ENCODE measurements at places on chromosomes 11 and 22.

DNA sequence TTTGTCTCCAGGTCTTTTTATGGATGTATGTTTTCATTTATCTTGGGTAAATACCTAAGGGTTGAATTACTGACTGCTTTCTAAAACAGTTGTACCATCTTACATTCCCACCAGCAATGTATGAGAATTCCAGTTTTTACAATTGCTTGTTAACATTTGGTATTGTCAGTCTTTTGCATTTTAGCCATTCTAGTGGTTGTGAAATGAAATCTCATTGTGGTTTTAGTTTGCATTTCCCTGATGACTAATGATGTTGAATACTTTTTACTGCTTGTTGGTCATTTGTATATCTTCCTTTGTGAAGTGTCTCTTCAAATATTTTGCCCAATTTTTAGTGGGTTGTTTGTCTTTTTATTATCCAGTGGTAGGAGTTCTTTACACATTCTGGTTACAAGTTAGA, 92.8 kb downstream of the ARFGAP2 start:
- DNase-seq, result no peak

DNA sequence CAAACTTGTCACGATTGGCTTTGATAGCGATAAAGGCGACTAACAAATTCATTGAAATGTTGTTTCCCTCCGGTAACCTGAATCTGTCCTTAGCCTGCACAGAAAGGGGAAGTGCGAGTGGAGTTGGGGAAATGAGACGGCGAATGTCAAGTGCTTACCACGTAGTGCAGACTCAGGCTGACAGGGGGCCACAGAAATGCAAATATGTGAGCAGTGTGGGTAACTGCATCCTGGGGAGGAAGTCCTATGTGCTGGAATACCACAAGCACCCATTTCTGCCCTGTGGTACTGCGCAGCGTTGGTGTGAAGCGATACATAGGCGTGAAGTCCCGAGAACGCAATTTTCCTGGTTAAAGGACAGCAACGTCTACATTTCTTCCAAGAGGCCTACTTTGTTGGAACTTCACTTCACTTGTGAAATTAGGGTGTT, 869 bp upstream of the EIF4ENIF1 start:
- no peak for DNase-seq

DNA sequence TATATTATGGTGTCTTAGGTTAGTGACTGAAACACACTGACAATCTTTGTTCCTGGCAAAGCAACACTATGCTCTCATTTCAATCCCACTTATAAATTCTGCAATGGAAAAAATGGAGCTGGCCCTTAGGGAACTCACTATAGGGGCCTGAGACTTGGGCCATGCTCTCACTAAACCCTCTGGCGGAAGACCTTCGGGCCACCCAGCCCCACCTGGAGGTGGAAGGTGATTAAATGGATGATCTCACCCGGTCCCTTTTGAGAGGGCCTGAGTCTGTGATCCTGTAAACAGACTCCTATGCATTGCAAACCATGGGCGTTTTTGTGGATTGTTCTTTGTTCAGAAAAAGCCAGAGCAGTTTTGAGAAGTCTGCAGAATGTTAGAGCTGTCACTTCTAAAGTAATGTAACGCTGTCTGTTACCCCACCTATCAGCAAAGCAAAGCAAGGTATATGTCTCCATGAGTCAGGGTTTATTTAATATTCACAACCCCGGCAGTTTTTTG, 17.0 kb upstream of the CDON start:
- DNase-seq, result no peak

GRCh38 chr22:25357132-25357455, 137.7 kb downstream of the CRYBB2 start:
- no peak for DNase-seq

GRCh38 chr11:47981667-47982404, 1.5 kb downstream of the PTPRJ start:
- no peak for DNase-seq
